ENCODE measurements at places on chromosomes 4 and X.

DNA sequence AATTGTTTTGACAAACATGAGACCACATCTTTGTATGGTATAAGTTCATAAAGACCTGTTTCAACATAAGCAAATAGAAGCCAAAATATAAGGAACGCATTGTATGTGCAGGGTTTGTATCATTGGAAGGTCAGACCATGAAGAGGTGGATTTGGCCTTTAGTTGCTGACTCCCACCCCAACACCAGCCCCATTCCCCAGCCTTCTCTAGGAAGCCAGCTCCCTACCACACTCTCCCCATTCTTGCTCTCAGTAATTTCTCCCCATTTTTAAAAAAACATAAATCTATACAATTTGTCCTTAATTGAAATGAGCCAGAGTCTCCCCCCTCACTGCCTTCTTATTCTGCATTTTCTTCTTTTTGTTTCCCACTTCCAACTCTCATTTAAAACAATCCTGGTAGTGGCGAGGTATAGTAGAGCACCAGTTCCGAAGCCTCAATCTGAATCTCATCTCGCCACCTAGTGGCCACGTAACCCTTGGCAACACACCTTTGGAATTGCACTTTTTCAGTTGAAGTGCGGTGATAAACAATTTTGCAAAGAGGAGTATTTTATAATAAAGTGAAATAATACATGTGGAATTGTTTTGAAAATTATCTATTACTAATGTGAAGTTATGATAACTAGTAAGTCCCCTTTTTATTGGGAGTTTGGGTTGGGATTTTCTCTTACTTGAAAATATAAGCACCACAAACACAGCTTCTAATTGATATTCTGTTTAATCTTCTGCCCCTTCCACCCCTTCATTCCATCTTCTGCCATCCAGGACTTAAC is 126.6 kb downstream of the ASB9 start:
- no peak for DNase-seq

DNA sequence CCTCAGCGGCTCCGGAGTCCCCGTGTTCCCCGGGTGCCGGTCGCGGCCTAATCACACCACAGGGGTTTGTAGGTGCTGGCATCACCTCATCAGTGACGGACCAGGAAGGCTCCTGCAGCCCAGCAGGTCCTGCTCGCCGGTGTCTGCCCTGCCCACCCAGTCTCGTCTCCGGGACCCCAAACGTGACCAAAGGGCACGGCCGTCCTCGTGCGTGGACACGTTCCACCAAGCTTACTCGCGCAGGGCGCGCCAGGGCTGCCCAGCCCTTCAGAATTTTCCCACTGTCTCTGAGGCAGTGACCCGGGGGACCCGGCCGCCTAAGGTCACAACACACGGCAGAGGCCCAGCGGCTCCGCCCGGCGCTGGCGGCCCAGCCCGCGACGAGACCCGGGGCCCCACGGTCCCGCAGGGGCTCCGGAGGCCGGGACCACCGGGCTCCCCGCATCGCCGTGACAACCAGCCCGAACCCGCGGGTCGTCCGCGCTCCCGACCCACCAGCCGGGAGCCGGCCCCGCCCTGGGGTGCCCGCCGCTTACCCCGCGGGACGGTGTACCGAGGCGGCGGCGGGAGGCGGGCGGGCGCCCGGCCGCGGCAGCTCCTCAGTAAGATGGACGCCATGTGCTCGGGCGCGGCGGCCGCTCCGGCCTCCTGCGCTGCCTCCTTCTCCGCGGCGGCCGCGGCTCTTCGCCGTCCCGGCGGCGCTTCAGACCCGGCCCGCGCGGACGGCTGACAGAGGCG is 454 bp downstream of the LETM1 start:
- DNase-seq: no peak

DNA sequence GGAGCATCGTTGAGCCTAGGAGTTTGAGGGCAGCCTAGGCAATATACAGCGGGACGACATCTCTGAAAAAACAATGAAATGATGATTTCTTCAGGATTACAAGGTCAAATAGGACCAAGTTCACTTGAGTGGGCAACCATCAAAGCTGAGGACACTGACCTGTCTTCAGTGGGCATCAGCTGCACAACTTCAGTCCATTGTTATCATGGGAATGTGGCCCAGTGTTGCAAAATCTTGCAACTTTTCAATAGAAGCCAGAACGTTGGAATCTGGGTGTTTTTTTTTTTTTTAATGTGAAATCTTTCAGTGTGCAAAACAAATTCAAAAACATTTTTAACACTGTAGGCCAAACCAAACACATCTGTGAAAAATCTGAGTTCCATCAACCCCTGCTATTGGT is 155.4 kb upstream of the PLAC1 start:
- no peak for DNase-seq

DNA sequence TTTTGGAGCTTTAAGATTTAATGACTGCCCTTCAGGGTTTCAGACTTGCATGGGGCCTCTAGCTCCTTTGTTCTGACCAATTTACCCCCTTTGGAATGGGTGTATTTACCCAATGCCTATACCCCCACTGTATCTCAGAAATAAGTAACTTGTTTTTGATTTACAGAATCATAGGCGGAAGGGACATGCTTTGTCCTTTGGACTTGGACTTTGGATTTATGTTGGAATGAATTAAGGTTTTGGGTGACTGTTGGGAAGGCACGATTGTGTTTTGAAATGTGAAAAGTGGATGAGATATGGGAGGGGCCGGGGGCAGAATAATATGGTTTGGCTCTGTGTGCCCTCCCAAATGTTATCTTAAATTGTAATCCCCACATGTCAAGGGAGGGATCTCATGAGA is 1824.7 kb downstream of the PCDH7 start:
- DNase-seq: no peak

DNA sequence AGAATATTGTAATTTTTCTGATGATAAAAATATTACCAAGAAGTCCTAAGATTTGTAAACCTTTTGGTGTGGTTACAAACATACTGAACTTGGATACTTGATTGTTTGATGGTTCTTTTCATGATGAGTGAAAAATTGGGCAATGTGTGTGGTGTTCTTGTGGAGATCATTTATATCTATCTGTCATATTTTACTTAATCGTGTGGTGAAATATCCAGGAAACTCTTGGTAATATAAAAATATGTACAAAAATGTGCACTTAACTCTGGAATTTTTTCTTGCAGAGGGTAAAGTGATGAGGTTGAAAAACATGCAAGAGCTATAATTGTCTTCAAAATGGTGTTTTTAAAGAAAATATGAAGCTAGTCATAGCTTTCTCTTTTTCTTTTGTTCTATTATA is 2.8 kb downstream of the DCUN1D4 start:
- DNase-seq: no peak

DNA sequence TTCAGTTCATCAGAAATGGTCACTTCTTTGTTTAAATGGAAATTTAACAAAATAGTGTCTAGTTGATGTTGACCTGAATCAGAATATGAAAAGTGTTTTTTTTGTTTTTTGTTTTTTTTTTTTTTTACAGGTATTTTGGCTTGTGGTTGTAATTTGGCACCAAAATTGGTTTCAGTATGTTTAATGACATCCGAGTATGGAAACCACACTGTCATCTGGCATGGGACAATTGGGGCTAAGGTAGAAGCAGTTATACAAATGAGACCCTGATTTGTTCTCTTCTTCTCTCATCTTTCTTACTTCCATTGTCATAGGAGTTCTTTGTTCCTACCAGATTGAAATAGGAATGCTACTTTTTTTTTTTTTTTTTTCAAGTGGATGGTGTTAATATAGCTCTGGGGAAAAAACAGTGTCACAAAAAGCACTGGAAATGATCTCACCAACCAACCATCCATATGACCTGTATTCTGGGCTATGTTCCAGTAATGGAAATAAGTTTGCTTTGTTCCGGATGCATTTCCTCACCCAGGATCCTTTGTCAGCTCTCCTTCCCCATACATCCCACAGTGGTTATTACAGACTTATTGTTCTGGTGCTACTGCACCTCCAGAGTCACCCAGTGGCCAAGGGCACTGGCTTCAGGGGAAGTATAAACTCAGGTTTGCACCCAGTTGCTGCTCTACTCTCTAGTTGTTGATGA is 95.8 kb downstream of the ATXN3L start:
- peak; percentile 82 for DNase-seq

GRCh38 chr4:189988877-189989431 is 38.1 kb downstream of the FRG2 start:
- DNase-seq: no peak

DNA sequence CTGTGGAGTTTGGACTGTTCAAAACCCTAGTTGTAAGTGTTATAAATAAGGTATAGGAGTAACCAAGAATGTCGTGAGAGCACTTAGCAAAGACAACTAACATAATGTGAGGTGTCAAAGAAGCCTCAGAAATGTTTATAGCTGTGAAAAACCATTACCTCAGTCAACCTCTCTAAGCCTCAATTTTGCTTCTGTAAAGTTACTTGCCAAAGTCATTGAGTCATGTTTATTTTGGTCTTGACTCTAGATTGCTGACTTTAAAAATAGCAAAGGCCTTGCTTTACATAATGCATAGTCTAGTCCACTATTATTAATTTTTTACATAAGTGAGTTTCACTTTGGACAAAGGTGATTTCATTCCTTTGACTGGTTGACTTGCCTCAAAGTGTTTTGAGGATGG is 257.6 kb upstream of the CXXC4 start:
- DNase-seq: no peak

GRCh38 chr4:17877661-17878060 is 66.9 kb downstream of the NCAPG start:
- no peak for DNase-seq

- DNase-seq: no peak
Measured at GRCh38 chrX:66051980-66052379, 12.1 kb upstream of the VSIG4 start.

DNA sequence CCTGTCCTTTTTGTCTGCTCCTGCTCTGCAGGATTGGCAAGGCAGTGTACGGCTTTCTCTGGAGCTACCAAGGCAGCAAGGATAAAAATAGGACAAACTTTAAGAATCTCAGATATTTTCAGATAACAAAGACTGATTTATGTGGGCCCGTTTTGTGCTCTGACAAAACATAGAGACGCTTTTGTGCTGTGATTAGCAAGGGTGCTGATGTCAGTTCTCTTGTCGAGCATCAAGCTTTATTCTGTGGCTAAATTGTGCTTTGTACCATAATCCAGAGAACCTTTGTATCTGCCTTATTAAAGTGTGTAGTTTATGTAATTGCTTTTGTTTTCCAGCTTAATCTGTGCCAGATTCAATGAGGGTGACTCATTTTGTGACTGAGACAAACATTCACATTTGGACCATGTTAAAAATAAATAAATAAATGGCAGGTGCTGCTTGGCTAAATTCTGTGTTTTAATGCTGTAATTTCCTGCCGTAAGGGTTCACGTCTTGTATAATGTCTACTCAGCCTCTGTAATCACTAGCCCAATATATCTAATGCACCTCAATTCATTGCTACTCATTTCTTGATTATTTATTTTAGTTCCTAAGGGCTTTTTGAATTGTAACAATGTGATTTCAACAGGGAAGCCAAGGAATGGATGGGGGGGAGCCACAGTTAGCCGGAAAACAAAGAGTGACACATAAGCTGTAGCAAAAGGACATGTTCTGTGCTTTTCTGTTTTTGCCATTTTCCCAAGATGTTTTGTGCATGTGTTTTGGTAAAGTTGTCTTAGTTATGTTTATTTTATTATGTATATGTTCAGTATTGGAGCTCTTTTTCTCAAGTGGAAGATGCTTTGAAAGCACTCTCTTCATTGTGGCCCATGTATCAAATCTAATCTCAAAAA is 75.1 kb downstream of the GAB1 start:
- DNase-seq: no peak

- DNase-seq: peak; percentile 12
Measured at GRCh38 chr4:134337574-134337973, 136.0 kb upstream of the PABPC4L start.

DNA sequence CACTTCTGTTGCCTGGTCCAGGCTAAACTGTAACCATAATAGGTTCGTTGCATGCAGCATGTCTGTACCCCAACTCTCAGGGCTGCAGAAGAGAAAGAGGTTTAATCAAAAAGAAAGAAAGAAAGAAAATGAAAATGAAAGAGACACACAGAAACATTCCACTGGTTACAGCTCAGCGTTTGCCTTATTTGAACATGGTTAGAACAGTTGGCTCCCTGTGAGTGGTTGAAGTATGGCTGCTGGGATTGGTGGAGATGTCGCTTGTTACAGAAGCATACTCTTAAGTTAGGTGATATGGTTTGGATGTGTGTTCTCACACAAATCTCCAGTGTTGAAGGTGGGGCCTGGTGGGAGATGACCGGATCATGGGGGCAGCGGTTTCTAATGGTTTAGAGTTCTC is 36.3 kb downstream of the ARSD start:
- DNase-seq: no peak

DNA sequence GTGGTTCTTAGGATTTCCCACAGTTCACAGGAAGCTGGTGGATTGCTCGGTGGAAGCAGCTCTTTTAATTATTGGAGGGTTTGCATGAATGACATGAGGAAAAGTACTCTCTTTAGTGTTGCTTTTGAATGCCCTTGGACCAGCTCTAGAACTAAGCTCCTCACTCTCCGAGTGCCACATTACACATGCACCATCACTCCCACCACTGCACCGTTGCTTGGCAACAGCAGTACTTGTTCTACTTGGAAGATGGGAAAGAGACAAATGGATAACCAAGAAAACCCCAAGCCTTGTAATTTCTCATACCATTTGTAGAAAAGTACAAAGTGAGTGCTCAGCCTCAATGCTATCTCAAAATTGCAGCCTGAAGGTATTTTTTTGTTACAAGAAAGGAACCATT is 620.2 kb upstream of the BOD1L1 start:
- no peak for DNase-seq

- DNase-seq: no peak
Measured at GRCh38 chr4:20041839-20042407, 209.8 kb upstream of the SLIT2 start.

DNA sequence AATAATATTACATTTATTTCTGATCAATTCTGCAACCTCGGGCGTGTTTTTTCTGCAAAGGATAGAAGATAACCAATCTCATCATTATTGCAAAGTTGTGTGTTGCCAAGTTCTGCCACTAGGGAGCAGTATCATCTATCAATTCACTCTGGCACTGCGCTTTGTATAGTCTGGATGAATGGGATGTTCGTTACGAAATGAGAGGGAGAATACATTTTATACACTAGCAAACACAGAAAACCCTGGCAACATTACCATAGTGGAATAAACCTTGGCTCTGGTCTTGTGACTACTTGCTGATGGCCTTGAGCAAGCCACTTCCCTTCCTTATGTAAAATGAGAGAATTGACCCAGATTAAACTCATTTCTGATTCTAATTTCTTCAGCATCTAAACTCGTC is 97.5 kb upstream of the ZNF518B start:
- no peak for DNase-seq

GRCh38 chr4:82774711-82775171 is 23.9 kb downstream of the SCD5 start:
- peak; percentile 77 for DNase-seq

DNA sequence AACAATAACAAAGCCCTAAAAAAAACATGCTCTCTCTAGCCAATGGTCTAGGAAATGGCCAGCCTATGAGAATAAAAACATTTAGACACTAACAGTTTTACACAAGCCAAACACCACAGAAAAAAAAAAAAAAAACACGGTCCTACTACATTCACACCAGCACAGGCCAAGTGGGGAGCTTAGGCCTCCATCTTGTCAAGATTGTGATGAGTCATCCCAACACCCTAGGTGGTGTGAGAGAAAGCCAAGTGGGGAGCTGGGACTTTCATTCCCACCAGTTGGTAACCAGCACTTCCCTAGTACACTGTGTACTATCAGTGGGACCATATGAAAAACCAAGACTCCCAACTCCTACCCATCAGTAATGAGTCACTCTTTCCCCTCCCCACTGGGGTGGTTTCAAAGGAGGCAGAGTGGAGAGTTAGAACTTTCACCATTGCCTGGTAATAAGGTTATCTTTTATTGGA is 95.6 kb downstream of the ADAMTS3 start:
- no peak for DNase-seq

GRCh38 chr4:13240066-13240465 is 244.1 kb downstream of the RAB28 start:
- DNase-seq: no peak
